ENCODE measurements at places on chromosomes 4 and X.

- no peak for DNase-seq
Observed at GRCh38 chr4:122827258-122827878, 737 bp downstream of the FGF2 start.

DNA sequence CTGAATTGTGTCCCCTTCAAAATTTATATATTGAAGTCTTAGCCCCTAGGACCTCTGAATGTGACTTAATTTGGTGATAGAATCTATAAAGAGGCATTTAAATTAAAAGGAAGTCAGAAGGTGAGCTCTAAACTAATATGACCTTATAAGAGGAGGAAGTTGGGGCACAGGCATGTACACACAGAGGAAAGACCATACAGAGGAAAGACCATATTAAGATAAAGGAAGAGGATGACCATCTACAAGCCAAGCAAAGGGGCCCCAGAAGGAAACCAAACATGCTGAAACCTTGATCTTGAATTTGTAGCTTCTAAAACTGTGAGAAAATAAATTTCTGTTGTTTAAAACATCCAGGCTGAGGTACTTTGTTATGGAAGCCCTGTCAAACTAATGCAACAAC is 26.9 kb upstream of the CYBB start:
- no peak for DNase-seq

DNA sequence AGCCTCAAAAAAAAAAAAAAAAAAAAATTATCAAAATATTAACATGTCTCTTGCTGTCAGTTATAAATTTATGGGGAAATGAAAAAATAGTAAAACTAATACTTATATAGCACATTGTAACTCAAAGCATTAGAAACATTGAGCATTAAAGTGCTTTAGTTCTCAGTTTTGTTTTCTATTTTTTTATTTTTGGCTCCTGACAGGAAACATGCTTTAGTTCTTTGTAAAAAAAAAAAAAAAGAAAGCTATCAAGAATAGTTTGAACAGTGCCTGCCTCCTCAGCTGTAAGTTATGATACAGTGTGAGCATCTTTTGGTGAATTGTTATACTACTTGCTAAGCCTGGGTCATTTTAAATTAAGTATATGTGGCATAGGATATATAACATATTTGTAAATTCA is 5.1 kb upstream of the CENPC start:
- no peak for DNase-seq

GRCh38 chr4:52202931-52203330 is 151.8 kb downstream of the SPATA18 start:
- DNase-seq, result no peak

- peak; percentile 4 for DNase-seq
Observed at GRCh38 chrX:78517124-78517523, 142.0 kb downstream of the RTL3 start.

GRCh38 chr4:99463566-99463965 is 28.4 kb upstream of the ADH7 start:
- no peak for DNase-seq

- no peak for DNase-seq
Observed at GRCh38 chrX:37425370-37425769, 76.2 kb downstream of the PRRG1 start.

DNA sequence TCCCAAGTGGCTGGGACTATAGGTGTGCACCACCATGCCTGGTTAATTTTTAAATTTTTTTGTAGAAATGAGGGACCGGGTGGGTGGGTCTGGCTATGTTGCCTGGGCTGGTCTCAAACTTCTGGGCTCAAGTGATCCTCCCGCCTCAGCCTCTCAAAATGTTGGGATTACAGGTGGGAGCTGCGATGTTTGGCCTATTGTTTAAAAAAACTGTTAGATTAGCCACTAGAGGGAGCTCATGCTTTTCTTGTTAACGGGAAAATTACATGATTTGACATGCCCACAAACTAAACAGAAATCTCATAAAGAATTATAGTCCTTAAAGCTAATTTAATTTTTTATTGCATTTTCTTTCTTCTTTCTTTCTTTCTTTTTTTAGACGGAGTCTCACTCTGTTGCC is 5.0 kb upstream of the SDAD1 start:
- no peak for DNase-seq

- no peak for DNase-seq
Observed at GRCh38 chr4:73685052-73685451, 55.3 kb upstream of the CXCL8 start.

GRCh38 chrX:63746715-63747114 is 38.3 kb downstream of the ARHGEF9 start:
- DNase-seq, result no peak

DNA sequence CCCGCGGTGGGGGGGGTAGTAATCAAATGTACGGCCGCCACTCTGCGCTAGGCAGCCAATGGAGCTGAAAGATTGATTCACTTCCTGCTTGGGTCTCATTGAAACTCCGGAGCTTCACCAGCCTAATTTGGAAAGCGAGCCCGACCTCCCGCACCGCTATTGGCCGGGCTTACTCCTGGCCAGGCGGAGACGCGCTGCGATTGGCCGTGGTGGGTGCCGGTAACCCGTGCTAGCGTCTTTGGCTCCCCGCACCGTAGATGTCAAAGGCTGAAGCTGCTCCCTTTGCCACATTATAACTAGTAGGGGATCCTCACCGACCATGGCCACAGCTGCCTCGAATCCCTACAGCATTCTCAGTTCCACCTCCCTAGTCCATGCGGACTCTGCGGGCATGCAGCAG is at the start of gene POU3F4:
Gene POU3F4, plus strand, starts transcription at position 285 of the 400 bp plus-strand sequence. Its CDS starts 35 bp downstream, at position 320.
- DNase-seq, result no peak

DNA sequence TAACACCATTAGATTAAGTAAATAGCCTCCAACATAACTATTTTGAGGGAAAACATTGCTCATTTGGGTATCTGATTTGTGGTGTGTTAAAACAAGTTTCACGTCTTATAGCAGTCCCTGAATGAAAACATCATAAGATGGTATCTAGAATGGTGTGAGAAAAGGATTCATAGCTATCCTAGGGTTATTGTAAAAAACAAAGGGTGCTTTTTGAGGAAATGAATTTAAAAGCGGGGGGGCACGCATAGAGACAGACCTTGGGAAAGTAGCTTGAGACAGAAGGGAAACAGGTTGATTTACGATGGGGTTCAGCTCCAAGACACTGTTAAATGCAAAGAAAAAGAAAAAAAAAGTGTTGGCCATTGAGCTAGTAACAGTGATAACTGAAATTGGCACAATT is 768 bp upstream of the CXCL10 start:
- no peak for DNase-seq

GRCh38 chr4:157700898-157701694 is 471.7 kb downstream of the GASK1B start:
- DNase-seq, result no peak

DNA sequence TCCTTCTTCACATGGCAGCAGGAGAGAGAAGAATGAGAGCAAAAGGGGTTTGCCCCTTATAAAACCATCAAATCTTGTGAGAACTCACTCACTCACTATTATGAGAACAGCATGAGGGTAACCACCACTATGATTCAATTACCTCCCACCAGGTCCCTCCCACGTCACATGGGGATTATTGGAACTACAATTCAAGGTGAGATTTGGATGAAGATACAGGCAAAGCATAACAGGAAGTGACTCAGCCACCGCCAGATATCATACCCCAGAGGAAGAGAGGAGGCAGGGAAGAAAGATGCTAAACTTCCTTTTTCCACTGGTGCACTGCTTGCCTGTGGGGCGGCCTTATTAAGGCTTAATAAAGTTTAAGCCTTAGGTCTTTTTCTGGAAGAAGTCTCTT is 766.1 kb downstream of the KCTD8 start:
- DNase-seq, result no peak

- no peak for DNase-seq
Observed at GRCh38 chr4:155241664-155242063, 33.2 kb downstream of the NPY2R start.

DNA sequence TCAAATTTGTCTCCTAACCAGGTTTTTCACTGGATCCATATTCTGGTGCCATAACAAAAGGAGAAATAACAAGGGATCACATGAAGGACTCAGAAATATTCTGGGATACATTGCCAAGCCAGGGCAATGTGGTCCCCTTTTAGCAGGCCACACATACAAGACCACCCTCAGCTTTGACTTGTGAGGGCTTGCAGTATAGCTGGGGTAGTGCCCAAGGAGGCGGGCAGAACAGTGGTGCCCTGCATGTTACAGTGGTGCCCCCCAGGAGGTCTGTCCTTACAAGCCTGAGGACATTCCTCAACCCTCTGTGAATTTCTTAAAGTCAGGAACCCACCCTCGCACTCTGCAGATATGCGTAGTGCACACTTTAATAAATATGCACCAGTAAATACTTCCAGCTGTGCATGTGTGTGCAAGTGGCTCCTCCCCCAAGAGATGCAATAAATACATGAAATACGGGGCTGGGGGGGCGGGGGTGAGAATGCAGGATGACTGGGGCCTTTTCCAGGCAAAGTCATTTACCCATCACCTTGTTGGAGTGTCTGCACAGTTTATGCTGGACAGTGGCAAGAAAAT is 34.4 kb upstream of the TBL1X start:
- no peak for DNase-seq

DNA sequence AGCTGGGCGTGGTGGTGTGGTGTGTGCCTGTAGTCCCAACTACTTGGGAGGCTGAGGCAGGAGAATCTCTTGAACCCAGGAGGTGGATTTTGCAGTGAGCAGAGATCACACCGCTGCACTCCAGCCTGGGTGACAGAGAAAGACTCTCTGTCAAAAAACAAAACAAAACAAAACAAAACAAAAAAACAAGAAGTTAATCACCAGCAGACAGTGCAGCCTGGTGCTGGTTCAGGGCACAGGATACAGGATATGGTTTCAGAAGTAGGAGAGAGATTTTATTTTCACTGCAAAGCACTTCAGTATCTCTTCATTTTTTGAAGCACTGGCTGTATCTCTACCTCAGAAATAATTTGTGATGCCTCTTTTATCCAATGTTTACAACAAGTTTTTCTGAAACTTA is 1222.9 kb upstream of the PRKX start:
- DNase-seq, result no peak

- DNase-seq, result no peak
Observed at GRCh38 chr4:77082886-77083608, 7.3 kb upstream of the CCNI start.

DNA sequence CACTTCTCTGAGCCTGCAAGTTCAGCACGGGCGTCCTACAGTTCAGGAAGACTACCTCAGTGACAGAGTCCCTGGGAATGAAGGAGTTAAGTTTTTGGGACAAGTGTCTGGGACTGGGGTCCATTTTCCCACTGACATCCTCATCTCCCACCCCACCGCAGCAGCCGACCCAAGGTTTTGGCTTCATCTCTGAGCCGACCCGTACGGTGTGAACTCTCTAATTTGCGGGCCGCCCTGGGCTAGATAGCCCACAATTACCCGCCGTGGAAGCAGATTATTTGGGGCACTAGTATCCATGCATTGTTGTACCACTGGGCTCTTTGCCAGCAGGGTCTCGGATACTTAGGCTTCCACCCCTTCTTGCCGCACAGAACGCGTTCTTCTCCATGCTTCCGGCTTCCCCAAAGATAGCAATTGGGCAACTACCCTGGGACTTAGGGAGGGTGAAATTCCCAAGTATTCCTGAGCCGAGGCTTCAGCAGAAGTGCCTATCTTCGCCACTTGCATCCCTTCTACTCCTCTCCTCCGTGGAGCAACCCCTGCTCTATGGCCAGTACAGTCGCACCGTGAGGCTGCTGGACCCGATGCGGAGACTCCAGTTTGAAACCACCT is 2.4 kb downstream of the IL1RAPL2 start:
- no peak for DNase-seq

GRCh38 chr4:139743027-139743426 is 77.4 kb downstream of the MGST2 start:
- no peak for DNase-seq

DNA sequence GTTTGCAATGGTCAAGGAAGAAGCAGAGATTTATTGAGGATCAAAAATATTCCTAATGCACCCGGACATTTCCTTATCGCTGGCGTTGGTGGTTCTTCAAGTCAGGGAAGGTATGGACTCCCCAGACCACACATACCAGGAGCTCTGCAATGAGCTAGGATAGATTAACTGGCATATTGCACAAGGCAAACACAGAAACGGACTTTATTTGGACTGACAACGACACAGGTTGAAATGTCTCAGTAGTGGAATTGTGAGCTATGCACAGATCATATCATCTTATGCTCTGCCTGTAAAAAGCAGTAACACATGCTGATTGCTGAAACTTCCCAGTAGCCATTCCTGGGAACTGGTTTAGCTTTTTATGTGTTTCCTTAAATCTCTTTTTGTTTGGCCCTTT is 1.7 kb downstream of the TSPAN7 start:
- no peak for DNase-seq

- DNase-seq, result no peak
Observed at GRCh38 chrX:16033331-16033730, 90.0 kb upstream of the GRPR start.

- no peak for DNase-seq
Observed at GRCh38 chr4:15327311-15328298, 100.2 kb upstream of the C1QTNF7 start.

GRCh38 chr4:34767407-34767806 is 1476.9 kb downstream of the ARAP2 start:
- DNase-seq, result no peak

GRCh38 chr4:165328101-165328425 is 594 bp downstream of the MSMO1 start:
- no peak for DNase-seq

GRCh38 chr4:5435823-5436222 is 272.5 kb downstream of the EVC2 start:
- no peak for DNase-seq

DNA sequence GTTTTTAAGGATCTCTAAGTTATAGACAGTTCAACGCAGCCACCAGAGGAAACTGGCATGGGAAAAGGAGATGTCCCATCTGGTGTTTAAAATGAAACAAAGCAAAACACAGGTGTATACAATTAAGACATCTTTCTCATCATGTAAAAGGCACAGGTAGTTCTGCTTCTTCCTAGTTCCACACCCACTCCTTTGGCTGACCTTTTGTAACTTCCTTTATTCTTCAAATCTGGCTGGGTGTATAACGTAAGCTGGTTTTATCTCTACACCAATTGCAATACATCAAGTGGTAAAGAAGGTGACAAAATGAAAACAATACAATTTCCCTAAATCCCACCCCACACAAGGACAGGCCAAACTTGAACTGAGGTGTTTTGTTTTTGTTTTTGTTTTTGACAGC is 27.3 kb upstream of the FBXW7 start:
- DNase-seq, result no peak

- DNase-seq, result no peak
Observed at GRCh38 chr4:74624351-74625151, 169.8 kb downstream of the BTC start.

- DNase-seq, result no peak
Observed at GRCh38 chrX:108087792-108088191, 3.5 kb downstream of the PSMD10 start.

- no peak for DNase-seq
Observed at GRCh38 chr4:826508-827208, 729 bp upstream of the CPLX1 start.

DNA sequence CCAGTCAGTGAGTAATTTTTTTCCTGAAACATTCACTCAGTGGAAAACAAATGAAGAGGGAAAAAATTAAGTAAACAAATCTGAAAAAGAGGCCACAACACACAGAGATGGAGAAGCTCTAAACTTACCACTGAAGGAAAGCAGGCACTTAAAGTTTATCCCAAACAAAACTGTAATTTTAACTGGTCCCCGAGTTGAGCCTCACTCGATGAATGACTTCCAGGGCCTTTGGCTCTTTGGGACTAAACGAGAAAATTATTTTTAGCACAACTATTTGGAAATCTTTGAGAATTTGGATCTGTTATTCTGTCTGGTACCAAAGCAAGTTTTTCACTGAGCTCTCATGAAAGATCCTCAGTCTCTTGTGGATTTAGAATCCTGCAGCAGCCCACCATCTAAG is at the start of gene C1QTNF7:
Gene C1QTNF7, plus strand, starts transcription at position 333 of the 400 bp plus-strand sequence. CDS start 7,711 bp downstream, outside the sequence.
- no peak for DNase-seq

GRCh38 chrX:716136-716535 is 85.5 kb downstream of the SHOX start:
- DNase-seq, result no peak

GRCh38 chr4:90842960-90843359 is 715.8 kb downstream of the CCSER1 start:
- no peak for DNase-seq

Measured in stimulated activated CD8-positive, alpha-beta memory T cell treated with anti-CD3 and anti-CD28 coated beads, Interleukin-7, amount 100 ng/mL, for 1 hour (primary cell).